Myocyte (in vitro differentiated cells): ENCODE measurements at places on chromosomes 11 and 22. TPM values are rescaled to one million over a fixed set of nuclear protein-coding genes. Genes with fewer than 3 reads are reported as not detected.

Gene CST6
- total RNA-seq: 1.9 TPM in 1 of 2 replicates, not detected in the other

DNA sequence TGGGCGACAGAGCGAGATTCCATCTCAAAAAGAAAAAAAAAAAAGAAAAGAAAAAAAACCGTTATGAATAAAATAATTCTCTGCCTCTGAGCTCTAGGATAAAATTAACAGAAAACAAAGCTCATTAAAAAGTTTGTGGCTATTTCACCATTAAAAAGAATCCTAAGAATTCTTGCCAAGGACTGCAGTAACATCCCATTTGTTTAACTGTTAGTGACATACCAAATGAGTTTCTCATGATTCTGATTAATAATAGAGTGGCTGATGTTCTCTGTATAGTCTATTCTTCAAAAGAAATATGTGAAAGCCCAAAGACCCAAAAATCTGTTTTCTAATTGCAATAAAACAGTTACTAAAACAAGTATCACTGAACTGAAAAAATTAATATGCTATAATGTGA is 19.7 kb downstream of the CLNS1A start:
- DNase-seq: peak; percentile 8

Gene PSMC3
- total RNA-seq: 257 and 296 TPM in 2 replicates

- DNase-seq: peak; percentile 71
Measured at GRCh38 chr22:35231585-35232084, 25.7 kb upstream of the HMGXB4 start.

DNA sequence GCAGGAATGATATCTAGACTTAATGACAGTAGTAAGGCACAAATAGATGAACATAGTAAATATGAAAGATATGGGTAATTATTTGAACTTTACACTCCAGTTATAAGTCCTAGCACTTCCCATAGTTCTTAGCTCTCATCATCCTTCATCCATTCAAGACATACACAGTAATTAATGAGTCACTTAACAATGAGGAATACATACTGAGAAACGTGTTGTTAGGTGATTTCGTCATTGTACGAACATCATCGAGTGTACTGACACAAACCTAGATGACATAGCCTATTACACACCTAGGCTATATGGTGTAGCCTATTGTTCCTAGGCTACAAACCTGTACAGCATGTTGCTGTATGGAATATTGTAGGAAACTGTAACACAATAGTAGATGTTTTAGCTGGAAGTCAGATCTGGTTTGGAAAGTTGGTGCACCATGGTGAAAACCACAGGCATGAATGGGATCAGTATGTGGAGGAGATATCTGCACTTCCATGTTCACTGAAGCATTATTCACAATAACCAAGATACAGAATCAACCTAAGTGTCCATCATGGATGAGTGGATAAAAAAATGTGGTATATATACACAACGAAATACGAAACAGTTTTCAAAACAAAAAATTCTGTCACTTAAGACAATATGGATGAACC is 229.9 kb upstream of the PITPNB start:
- DNase-seq: no peak

Gene TRIOBP
- 26.6 and 33.0 TPM in 2 replicates for total RNA-seq

Gene TMEM179B
- total RNA-seq: 30.9 and 52.2 TPM in 2 replicates

DNA sequence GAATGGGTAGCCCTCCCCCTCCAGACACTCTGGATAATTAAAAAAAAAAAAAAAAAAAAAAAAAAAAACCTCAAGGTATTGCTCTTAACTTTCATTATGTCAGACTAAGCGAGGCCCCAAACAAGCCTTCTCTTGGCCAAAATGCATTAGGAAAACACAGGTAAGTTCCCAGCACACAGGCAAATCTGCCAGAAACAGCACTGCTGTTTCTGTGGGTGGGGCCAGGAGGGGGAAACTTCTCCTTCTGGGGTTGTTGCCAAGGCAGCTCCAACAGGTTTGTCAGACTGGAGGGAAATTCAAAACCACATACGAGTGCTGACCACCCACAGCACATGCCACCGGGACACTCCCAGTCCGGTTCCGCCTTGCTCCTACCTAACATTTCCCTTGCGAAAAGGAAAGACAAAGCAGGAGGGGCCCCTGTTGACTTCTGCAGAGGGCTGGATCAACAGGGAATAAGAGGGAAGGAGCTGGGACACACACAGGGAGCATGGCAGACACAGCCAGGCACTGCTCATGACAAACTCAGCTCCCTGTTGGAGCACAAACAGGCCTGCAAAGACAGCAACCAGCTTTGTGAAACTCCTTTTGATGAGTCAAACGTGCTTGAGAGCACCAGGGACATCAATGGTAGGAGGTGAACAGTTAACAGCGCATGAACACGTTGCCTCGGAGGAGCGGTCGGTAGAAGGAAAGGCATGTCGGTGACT is 55.0 kb downstream of the MYH9 start:
- DNase-seq: peak; percentile 77

Gene SCN2B
- total RNA-seq: not detected in 2 replicates

GRCh38 chr11:129298988-129299387 is 76.7 kb upstream of the BARX2 start:
- DNase-seq: peak; percentile 53

Gene ZNF215
- total RNA-seq: 0.13 and 0.52 TPM in 2 replicates

DNA sequence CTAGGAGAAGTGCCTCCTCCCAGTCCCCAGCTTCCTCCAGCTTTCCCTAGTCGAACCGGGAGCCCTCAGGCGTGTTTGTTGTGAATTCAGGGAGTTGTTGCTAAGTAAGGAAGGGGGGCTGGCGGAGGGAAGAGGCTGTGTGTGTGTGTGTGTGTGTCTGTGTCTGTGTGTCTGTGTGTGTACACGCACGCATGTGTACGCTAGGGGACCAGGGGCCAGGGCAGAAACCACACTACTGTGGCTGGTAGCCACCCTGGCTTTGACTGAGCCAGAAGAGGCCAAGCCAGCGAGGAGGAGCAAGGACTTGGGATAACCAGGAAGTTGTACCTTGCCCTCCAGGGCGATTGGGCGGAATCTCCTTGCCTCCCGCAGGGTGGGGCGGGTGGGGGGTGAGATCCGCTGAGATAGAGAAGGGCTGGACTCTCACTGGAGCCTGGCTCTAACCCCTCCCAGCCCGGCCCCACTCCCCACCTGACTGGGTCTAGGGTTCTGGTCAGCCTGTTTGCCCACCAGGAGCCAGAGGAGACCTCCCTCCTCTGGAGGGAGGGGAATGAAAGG is 7.5 kb downstream of the BCL9L start:
- DNase-seq: peak; percentile 52
